Mesothelial cell of epicardium (in vitro differentiated cells): ENCODE measurements at places on chromosomes 3 and 15. TPM values are rescaled to one million over a fixed set of nuclear protein-coding genes. Genes with fewer than 3 reads are reported as not detected.

The AMT gene
- total RNA-seq, result 30.3 to 33.4 TPM (median 33.0 TPM) in 3 replicates

The SERINC4 gene
- total RNA-seq, result 0.09 to 0.20 TPM (median 0.18 TPM) in 3 replicates

The ALDH1A2 gene
- total RNA-seq, result 26.2 to 31.9 TPM (median 28.6 TPM) in 3 replicates

The PRR20G gene
- not detected in 3 replicates for total RNA-seq

The ADCY5 gene
- 6.8 to 8.4 TPM (median 7.2 TPM) in 3 replicates for total RNA-seq

The C3orf38 gene
- total RNA-seq, result 30.4 to 31.9 TPM (median 31.3 TPM) in 3 replicates

The AGBL1 gene
- 0.05 TPM in 1 of 3 replicates, not detected in the others for total RNA-seq

The RASL12 gene
- 11.7 to 14.0 TPM (median 12.0 TPM) in 3 replicates for total RNA-seq

The RLBP1 gene
- total RNA-seq, result not detected in 3 replicates

The SLC9C1 gene
- 0.69 to 1.6 TPM (median 0.69 TPM) in 3 replicates for total RNA-seq

- no peak for DNase-seq
Measured at GRCh38 chr3:88930611-88931010, 176.8 kb upstream of the EPHA3 start.

- no peak for DNase-seq
Measured at GRCh38 chr15:69209661-69210060, 49.2 kb downstream of the GLCE start.

GRCh38 chr3:100563652-100564211 is 45.7 kb upstream of the ADGRG7 start:
- DNase-seq, result no peak

DNA sequence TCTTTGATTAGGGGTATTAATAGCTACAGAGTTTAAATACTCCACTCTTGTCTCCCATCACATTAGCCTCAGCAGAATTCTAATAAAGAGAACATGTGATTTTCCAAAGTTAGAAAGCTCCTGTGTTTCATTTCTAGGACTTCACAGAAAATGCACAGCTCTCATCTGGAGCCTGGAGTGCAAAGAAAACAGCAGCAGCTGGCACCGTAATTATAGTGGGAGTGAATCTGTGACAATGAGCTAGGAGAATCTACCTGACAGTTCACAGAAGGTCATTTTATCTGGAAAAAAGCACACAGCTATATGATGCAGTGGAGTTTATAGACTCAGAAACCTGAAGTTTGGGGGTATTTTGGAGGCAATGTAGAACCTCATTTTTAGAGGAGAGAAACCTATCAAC is 5.4 kb upstream of the TRIM59 start:
- DNase-seq, result no peak

DNA sequence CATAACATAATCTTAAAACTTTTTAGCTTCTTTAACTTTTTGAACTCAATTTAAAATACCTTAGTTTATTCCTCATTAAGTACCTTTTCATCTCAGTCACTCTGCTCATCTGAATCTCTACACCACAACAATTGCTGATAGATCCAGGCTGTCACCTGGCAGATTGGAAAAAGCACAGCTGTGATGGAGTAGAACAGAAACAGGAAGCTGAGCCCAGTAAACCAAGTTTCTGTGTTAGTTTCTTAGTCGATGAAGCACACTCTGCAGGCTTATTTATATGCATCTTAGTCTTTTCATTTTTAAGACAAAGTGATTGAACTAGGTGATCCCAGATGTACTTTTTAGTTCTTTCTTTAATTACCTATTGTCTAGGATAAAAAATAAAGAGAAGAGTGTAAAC is 1398.0 kb upstream of the ALCAM start:
- no peak for DNase-seq

DNA sequence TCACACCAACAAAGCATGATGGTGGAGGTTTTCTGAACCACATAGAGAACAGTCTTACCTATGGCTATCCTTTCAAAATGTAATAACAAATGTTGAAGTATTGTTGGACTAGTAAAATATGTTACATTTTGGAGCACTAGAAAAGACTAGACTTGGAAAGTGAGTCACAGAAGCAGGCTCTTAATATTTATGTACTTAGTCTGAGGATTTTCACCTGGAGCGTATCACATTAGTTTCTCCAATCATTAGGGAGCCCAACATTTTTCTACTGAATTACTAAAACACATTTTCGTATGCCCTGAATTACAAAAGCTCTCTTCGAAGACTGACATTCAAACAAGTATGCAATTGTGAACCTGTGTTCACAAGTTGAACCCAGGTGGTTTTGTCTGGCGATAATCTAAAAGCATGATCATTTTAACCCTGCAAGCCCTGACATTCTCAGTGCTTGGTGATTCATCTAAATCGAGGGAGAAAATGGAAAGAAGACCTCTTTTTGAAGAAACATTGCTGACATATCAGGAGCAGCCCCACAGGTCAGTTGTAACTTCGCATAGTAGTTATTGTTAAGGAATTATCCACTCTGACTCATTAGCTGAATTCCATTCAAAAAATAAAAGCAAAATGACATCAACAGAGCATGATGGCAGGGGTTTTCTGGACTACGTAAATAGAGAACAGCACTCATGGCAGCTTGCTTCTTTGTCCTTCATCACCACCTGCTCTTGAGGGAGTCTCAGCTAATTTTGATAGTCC is 679.8 kb upstream of the NECTIN3 start:
- no peak for DNase-seq

DNA sequence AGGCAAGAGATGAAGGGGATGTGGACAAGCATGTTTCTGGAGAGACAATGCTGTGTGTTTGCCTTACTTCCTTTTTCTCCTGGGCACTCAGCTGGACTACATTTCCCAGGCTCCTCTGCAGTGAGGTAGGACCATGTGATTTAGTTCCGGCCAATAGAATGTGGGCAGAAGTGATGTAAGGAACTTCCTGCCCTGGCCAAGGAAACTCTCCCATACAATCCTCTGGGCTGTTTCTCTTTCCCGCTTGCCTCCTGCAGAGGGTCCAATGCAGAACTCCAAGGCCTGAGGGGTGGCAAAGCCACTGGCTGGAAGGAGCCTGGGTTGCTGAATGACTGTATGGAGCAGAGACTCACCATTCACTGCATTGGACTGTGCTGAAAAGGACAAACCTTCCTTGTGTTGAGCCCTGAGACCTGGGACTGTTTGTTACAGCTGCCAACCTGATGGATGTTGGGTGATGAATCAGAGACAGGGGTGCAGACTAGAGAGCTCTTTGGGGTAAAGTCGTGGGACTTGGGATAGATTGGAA is 82.7 kb upstream of the SLC6A6 start:
- DNase-seq, result no peak

- no peak for DNase-seq
Measured at GRCh38 chr3:190261740-190262139, 60.5 kb downstream of the CLDN1 start.

DNA sequence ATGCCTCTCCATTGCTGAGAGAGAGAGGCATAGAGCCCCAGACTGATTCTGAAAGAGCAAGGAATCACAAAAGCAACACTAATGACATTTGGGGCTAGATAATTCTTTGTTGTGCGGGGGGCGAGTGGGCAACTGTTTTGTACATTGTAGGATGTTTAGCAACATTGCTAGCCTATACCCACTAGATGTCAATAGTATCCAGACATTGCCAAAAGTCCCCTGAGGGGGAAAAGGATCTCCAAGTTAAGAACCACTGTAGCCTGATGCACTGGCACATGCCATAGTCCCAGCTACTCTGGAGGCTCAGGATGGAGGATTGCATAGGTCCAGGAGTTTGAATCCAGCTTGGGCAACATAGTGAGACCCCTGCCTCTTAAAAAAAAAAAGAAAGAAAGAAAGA is 22.8 kb upstream of the GOLM2 start:
- DNase-seq, result no peak

DNA sequence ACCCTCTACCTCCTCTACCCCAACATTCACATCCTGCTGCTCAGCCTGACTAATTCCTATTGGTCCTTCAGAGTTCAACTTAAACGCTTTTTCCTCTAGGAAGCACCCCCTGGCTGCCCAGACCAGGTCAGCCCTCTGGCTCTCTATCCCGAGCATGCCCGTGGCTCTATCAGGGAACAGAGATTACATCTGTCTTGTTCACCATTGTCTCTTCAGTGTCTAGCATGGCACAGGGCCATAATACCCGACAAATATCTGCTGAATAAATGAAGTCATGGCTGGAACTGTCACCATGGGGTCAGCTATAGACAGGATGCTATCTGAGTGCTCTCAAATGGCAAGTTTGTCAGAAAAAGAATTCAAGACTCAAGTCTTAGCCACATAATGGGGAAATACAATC is 296.9 kb upstream of the CHRNA7 start:
- no peak for DNase-seq

- DNase-seq, result no peak
Measured at GRCh38 chr15:77476995-77477394, 56.3 kb downstream of the HMG20A start.

DNA sequence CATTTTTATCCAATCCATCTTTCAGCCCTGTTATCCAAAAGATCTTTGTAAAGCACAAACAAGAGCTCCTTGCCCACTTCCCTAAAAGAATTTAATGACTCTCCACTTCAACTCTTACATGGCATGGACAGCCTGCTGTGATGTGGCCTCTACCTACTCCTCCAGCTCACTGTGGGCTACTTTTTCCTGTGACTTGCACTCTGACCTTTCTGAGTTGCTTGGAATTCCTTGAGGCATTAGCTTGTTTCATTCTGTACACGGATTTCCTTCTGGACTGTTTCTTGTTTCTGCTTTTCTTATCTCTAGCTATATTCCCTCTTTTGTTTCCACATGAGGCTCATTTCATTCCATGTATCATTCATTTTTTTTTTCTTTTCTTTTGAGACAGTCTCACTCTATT is 15.2 kb downstream of the QTRT2 start:
- no peak for DNase-seq

DNA sequence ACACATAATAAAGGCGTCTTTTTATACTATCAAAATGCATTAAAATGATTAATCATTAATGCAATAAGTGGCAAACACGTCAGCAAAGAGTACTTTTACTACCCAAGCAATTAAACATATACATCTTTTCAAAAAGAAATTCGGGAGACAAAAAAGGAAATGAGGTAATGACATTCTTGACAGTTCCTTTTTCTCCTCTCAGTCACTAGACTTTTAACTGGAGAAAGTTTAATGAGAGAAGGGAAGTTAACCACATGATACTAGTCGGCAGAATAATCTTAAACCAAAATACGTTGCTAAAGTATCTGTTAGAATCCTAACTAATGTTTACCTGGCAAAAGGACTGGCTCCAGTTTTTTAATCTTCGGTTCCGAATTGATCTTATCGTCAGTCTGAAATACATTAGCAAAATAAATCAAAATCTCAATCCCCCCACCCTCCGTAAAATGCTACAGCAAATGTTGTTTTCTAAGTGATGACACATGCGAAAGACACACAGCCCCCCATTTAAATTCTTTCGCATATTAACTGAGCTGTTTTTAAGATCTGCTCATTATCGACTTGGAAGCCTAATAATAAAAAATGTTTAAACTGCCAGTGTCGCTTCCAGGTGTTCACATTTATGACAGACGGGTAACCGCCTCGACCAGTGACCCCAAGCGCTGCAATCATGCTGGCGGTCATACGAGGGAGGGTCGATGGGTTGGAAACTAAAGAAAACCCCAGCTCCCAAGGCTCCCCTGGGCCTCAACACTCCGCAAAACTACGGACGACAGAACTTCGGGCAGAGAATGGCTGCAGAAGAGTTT is 778 bp downstream of the MTMR10 start:
- no peak for DNase-seq

DNA sequence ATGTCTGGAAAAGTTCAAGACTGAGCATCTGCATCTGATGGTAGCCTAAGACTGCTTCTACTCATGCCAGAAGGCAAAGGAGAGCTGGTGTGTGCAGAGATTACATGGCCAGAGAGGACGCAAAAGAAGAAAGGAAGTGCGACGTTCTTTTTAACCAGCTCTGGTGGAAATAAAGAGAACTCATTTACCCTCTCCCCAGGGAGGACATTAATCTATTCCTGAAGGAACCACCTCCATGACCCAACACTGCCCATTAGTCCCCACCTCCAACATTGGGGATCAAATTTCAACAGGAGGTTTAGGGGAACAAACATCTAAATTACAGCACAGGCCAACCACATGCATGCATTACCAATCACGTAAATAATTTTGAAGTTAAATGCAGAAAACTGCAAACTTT is 1.5 kb upstream of the NCK1 start:
- no peak for DNase-seq

GRCh38 chr3:106208967-106209366 is 340.2 kb upstream of the CBLB start:
- no peak for DNase-seq

DNA sequence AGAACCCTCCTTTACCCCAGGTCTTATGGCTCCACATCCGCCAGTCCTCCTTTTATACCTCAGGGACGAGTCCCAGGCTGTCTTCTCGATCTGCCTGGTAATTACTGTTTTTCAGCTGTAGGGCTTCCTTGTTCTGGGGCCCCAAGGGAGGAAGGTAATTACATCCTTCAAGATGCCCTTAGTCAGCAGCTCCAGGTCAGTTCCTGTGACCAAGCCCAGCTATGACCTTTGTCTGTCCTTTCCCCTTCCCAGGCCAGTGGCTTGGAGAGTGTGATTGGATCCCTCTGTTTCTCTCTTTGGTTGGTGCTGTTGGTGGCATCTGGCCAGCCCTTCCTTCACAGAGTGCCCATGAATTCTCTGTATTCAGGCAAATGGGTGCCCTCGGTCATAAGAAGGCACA is 92.6 kb downstream of the AAGAB start:
- no peak for DNase-seq

GRCh38 chr3:168062679-168063078 is 33.0 kb downstream of the GOLIM4 start:
- no peak for DNase-seq

DNA sequence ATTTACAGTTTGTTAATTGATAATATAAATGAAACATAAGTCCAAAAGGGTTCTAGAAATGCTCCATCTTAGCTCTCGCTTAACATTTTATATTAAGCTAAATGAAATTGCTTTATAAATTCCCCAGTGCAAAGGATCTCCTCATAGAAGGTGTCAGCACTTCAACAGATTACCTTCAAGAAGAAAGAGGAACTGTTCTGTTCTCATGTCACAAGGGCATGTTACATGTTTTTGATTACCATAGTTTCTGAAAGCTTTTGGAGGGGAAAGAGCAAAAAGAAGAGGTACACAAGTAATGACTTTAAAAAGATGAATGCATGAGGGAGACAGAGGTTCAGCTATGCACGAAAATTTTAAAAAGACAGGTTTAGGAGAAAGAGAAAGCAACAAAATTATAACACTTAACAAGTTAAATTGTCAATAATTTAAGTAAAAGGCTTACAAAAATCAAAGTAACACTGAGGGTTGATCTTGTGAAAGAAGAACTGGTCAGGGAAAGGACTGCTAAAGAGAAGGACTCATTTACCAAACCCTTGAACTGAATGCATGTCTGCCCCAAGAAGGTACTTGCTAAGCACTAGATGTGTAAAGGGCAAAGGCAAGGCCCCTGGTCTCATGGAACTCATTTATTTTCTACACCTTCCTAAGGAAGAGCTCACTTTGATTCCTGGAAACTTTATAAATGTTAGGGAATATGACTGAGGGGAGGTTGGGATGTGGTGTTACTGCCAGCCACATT is 45.1 kb downstream of the CCDC191 start:
- no peak for DNase-seq
